Activated CD4-positive, alpha-beta T cell treated with anti-CD3 and anti-CD28 coated beads, Interleukin-2, amount 50 U/mL, for 48 hours (primary cell): ENCODE measurements at places on chromosomes 11 and 22.

GRCh38 chr22:47401976-47402770 lies 639.7 kb downstream of the TBC1D22A start:
- DNase-seq: no peak

- peak; percentile 43 for DNase-seq
These were observed 41.8 kb upstream of the TH start for GRCh38 chr11:2213384-2213842.

DNA sequence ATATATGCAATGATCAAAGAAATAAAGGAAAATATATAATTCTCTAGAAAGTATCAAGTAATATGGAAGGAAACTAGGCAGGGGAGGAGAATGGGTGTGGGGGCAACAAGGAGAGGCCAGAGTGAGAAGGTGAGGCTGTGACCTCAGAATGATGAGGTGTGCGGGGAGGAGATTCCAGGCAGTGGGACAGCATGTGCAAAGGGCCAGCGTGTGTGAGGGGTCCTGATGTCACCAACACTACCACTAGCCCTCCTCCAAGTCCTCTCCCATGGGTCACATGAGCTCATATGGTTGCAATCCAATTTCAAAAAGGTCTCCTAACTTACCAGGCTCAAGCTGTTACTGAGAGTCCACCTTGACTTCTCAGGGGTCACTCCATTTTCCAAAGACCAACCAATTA lies 463.9 kb downstream of the MN1 start:
- no peak for DNase-seq

- DNase-seq: no peak
These were observed 70.4 kb downstream of the GGTLC2 start for GRCh38 chr22:22714600-22715335.

- no peak for DNase-seq
These were observed 150.7 kb upstream of the CCDC90B start for GRCh38 chr11:83436855-83437254.

DNA sequence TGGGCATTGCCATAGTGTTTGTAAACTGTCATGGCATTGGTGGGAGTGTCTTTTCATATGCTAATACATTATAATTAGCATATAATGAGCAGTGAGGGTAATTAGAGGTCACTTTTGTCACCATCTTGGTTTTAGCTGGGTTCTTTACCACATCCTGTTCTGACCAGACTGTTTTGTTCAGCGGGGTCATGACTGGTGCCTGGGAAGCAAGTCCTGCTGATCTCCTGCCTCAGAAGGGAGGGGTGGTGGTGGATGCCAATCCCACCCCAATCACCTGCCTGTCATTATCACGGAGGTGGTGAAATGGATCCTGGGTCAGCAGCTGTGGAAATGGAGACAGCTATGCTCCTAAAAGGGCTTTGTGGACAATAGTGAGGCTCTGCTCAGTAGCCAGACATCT lies 31.2 kb downstream of the IL18 start:
- no peak for DNase-seq

- DNase-seq: no peak
These were observed 8.6 kb downstream of the KCNQ1 start for GRCh38 chr11:2453436-2453835.

DNA sequence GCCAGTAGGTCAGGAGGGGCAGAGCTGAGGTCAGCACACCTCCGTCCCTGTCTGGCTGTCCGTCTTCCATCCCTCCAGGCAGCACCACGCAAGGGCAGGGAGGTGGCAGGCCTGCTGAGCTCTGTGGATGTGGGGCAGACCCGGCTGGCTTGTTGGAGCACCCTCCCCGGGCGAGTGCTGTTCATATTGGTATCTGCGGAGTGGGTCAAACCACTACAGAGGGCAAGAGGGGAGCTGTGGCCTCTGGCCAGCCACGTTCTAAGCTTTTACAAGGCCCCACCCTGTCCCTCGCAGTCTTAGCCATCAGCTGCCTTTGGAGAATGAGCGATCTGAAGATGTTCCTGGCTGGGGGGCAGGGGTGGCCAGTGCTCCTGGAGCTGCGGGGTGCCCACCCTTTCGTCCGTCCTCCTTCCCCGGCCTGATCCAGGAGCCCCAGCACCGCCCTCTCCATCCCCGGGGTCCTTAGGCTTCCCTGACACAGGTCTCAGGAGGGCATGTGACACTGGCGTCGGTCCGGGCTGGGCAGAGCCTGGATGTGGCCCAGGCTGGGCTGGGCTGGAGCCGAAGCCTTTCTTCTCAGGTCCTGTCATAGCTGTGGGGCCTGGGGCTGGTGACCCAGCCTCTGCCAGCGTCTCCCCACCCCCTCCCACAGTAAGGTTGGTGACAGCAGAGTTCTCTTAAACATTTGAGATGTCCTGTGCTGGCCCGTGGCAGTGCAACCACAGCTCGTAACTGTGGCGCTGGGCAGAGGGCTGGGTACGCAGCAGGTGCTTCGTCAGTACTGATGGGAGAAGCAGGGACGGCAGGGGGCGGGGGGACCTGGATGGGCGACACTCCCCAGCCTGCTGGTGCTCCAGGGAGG lies 31.7 kb upstream of the GRAMD4 start:
- DNase-seq: no peak

DNA sequence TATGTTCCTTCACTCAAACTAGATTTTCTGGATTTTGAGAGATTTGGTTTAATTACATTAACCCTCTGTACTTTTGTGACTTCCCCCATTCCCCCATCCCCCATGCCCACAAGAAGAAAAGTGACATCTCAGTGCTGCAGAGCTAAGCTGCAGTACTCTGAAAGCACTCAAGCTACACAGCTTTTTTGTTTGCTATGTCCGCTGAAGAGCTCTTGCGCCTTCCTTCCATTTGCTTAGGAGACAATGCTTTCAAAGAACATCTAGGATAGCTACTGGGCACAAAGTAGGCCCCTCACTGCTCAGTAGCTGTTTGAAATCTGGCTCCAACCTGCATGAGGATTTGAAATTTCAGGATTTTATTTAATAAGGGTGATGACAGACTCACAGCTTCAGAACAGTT lies 69.7 kb downstream of the SLC17A6 start:
- DNase-seq: no peak
